WTC11 (cell line): ENCODE measurements at places on chromosomes 4 and X. TPM values are rescaled to one million over a fixed set of nuclear protein-coding genes. Genes with fewer than 3 reads are reported as not detected.

- no peak overlapping the region for H3K4me3 ChIP-seq
- H3K27me3 ChIP-seq: peaks cover 39% of the 10 kb centered on the region
- H3K36me3 ChIP-seq: no peaks in the 10 kb centered on the region
These were observed 28.0 kb upstream of the SETD7 start for GRCh38 chr4:139584013-139584412.

The MGAT4D gene
- total RNA-seq: not detected in 3 replicates

The TMEM255A gene
- 0.41 to 0.69 TPM (median 0.61 TPM) in 3 replicates for total RNA-seq

DNA sequence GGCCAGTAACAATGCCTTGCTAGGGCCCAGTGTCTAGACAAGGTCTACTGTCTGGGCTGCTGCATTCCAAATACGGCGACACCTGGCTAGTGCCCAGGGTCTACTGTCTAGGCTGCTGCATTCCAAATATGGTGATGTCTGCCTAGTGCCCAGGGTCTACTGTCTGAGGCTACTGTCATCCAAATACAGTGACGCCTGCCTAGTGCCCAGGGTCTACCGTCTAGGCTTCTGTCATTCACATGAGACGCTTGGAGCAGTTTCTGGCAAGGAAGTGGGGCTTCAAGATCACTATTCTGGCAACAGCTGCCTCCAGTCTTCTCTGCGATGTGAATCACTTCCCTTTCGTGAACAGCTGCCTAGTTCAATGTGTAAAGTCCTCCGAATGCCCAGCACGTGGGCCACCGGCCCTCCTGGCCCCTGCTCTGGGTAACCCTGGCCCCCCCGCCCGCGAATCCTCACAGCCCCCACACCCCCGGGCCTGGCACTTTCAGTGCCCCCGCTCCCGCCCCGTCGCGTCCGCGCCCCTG lies 12.7 kb downstream of the ACOX3 start:
- no peak for DNase-seq
- H3K27ac ChIP-seq: no peak overlapping the region
- peaks cover 17% of the 10 kb centered on the region for H3K4me1 ChIP-seq
